ENCODE measurements at places on chromosomes 13 and 19. TPM values are rescaled to one million over a fixed set of nuclear protein-coding genes. Genes with fewer than 3 reads are reported as not detected.

Gene TEAD2
- 13.9 TPM for total RNA-seq

Gene ENOX1
- total RNA-seq = 2.7 TPM

Gene CBY2
- not detected for total RNA-seq

Gene CFD
- 3.2 TPM for total RNA-seq

Gene SHD
- total RNA-seq = not detected

Gene ANGPTL8
- total RNA-seq = not detected

GRCh38 chr13:47549219-47549752 lies 451.8 kb downstream of the SUCLA2 start:
- DNase-seq = peak; percentile 24
- no peaks in the 10 kb centered on the region for H3K4me1 ChIP-seq
- H3K4me3 ChIP-seq = no peak overlapping the region
- no peaks in the 10 kb centered on the region for H3K36me3 ChIP-seq
- H3K27me3 ChIP-seq = 0 out of 2 replicates have a peak, but pooled peaks cover under 1% of the 10 kb centered on the region

- H3K27me3 ChIP-seq = no peaks in the 10 kb centered on the region
- H3K27ac ChIP-seq = no peak overlapping the region
- DNase-seq = no peak
- no peaks in the 10 kb centered on the region for H3K36me3 ChIP-seq
- no peak overlapping the region for H3K4me3 ChIP-seq
Measured at GRCh38 chr13:67258482-67258881, 28.3 kb upstream of the PCDH9 start.

GRCh38 chr13:44340508-44340907 lies 33.1 kb upstream of the SERP2 start:
- DNase-seq = no peak
- H3K27me3 ChIP-seq = no peaks in the 10 kb centered on the region
- no peaks in the 10 kb centered on the region for H3K4me1 ChIP-seq
- H3K36me3 ChIP-seq = no peaks in the 10 kb centered on the region
- no peak overlapping the region for H3K27ac ChIP-seq

DNA sequence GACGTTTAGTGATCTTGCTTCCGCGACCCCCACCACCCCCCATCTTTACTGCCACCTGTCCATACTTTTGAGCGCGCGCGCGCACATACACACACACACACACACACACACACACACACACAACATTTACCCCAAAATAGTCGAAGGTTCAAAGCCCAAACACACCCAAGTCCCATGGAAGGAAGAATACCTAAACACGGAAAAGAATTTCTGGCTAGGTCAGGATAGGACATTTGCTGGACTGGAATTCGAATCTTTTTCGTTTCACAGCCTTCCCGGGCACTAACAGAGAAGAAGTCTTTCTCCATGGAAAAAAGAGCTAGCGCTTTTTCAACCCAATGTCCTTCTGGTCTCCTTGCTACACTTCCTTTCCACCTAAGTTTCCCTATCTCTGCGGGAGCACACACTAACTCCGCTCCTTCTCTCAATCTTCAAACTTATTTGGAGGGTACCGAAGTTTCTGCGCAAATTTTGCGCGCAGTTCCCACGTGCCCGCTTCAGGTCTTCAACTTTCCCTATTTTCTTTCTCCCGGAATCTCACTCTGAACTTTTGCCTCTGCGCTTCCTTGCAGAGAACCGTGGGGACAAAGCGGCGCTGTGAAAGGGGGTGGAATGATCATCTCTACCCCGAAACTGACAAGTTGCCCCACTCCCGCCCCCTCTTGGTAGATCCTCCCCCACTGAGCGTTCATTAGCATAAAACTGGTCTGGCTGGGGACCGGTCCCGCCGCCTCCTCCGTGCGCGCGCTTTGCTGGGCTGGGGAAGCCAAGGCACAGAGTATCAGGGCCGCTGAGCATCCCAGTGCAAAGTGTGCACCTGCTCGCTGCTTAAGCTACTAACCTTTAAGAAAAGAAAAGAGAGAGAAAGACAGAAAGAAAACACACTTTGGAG lies 2.7 kb downstream of the DACH1 start:
- H3K36me3 ChIP-seq = no peaks in the 10 kb centered on the region
- no peak overlapping the region for H3K27ac ChIP-seq
- peaks cover 35% of the 10 kb centered on the region for H3K27me3 ChIP-seq
- DNase-seq = no peak

- H3K4me3 ChIP-seq = no peak overlapping the region
- H3K4me1 ChIP-seq = no peaks in the 10 kb centered on the region
- H3K27ac ChIP-seq = no peak overlapping the region
- H3K36me3 ChIP-seq = no peaks in the 10 kb centered on the region
- peaks cover 17% of the 10 kb centered on the region for H3K27me3 ChIP-seq
Measured at GRCh38 chr19:295687-296370, 4.6 kb upstream of the PLPP2 start.

DNA sequence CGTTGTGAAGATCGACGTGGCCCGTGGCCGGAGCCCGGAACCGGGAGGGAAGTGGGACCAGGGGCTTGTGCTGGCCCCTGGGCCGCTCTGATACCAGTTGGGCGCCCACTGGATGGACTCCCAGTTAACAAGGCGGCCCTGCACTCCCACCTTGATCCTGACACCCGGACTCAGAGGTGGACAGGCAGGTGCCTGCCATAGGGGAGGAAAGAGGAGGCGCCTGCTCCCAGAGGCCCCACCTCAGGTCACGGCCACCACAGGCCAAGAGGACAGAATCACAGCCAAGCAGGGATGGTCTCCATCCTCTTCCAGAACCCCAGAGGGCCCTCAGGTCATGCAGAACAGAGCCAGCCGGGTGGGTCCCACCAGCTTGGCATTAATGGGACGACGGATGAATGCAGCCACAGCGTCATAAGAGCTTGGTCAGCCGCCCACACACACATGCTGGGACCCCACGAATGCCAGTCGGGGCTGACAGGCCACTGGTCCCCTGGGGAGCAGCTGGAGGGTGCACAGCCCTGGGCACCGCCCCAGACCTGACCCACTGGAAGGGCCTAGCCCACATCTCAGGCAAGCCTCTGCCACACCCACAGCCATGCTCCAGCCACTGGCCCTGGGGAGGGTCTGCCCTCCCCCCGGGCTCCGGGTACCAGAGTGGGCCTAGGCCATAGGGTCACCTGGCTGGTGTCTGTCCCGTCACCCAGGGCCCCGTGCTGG lies 9.6 kb upstream of the KLF16 start:
- no peak overlapping the region for H3K27ac ChIP-seq
- no peak for DNase-seq
- no peaks in the 10 kb centered on the region for H3K27me3 ChIP-seq
- H3K4me1 ChIP-seq = peaks cover 18% of the 10 kb centered on the region

DNA sequence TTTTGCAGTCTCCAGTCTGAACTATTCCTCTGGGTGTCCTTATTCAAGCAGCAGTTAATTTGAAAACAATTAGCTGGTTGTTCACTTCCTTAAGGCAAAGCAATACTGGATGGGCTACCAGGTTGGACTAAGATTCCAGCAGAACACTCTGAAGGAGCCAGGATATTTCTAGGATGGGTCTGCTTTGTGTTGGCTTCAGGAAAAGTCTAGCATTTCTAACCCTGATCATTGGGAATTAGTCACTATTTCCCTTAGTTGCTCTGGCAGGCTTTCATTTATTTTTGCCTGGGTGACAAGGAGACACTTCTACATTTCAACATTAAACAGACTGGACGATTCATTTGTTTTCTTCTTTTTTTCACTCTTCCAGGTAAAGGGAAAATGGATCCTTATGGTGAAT lies 228.4 kb downstream of the ENOX1 start:
- no peak overlapping the region for H3K27ac ChIP-seq
- no peaks in the 10 kb centered on the region for H3K36me3 ChIP-seq
- H3K4me3 ChIP-seq = no peak overlapping the region
- DNase-seq = no peak
- H3K4me1 ChIP-seq = no peaks in the 10 kb centered on the region

GRCh38 chr13:35598790-35599369 lies 122.4 kb upstream of the MAB21L1 start:
- H3K27me3 ChIP-seq = no peaks in the 10 kb centered on the region
- DNase-seq = peak; percentile 9
- H3K36me3 ChIP-seq = no peaks in the 10 kb centered on the region
- H3K27ac ChIP-seq = no peak overlapping the region

DNA sequence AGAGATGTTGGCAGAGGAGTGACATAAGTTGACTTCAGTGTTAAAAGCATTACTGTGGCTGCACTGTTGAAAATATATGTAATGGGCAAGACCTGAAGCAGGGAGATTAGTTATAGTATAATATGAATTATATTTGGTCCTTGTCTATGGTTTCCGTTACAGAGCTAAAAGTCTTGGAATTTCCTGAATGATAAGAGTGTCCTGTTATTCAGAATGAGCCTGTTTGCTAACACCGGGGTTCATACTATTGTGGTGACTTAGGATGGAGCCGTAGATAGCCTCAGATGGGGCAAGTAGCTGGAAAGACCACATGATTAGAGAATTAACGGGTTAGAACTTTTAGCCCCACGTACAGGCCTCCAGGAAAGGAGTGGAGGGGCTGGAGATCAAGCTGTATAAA lies 5.7 kb downstream of the USPL1 start:
- no peaks in the 10 kb centered on the region for H3K27me3 ChIP-seq
- H3K4me3 ChIP-seq = no peak overlapping the region
- no peak overlapping the region for H3K27ac ChIP-seq
- peaks cover 34% of the 10 kb centered on the region for H3K4me1 ChIP-seq

GRCh38 chr13:76331943-76332712 lies 554.1 kb downstream of the KCTD12 start:
- H3K4me1 ChIP-seq = no peaks in the 10 kb centered on the region
- H3K27ac ChIP-seq = no peak overlapping the region
- H3K4me3 ChIP-seq = no peak overlapping the region
- no peaks in the 10 kb centered on the region for H3K36me3 ChIP-seq

DNA sequence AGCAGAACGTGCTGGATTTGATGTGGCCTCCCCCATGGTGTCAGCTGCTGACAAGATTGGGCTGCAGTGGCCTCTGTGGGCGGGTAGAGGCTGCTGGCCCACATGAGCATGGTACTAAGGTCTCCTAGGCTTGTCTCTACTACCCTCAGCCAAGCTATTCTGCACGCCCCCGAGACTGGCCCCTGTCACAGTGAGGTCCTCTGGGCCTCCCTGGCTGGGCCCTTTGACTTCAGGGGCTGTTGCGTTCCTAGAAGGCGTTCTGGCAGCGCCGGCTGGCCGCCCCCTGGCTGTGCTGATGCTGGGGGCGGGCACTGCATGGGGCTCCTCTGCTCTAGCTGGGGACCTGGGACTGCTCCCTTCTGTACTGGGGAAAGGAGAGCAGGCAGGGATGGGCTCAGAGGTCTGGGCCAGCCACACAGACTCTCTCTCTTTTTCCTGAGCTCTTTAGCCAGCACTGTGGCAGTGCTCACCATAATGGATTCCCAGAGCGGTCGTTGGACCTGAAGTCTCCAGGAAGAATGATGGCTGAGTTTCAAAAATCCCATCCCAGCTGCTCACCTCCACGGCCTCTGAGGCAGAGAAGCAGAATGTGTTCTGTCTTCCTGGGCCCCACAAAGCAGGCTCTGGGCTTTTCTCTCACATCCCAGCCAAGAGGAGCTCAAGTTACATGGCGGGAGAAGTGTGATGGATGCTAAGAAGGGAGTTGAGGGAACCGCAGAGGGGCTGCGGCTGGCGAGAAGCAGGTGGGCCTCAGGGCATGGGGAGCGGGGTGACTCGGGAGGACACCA lies 32.3 kb downstream of the TSSK6 start:
- peaks cover 13% of the 10 kb centered on the region for H3K4me1 ChIP-seq
- H3K27me3 ChIP-seq = no peaks in the 10 kb centered on the region
- no peak overlapping the region for H3K27ac ChIP-seq

Data from GM23248 (cell line).